WTC11 (cell line): ENCODE measurements at places on chromosomes 11 and 22.

DNA sequence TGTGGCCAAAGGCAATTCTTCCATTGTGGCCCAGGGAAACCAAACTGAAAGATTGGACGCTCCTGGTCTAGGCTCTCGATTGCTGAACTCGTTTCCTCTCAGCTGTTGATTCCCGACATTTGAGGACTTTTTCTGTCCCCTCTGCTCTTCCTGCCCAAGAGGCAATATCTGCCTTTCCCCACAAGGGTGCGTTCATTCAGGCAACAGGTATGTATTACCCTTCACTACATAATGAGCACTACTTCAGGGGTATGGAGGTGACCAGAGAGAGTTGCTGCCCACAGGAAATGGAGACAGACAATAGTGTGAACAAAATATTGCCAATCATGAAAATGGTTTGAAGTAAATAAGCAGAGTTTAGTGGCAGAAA lies 8.2 kb downstream of the PTH start:
- peak; percentile 28 for DNase-seq

- peak; percentile 31 for DNase-seq
Measured at GRCh38 chr11:72430741-72431570, 3.4 kb downstream of the CLPB start.

DNA sequence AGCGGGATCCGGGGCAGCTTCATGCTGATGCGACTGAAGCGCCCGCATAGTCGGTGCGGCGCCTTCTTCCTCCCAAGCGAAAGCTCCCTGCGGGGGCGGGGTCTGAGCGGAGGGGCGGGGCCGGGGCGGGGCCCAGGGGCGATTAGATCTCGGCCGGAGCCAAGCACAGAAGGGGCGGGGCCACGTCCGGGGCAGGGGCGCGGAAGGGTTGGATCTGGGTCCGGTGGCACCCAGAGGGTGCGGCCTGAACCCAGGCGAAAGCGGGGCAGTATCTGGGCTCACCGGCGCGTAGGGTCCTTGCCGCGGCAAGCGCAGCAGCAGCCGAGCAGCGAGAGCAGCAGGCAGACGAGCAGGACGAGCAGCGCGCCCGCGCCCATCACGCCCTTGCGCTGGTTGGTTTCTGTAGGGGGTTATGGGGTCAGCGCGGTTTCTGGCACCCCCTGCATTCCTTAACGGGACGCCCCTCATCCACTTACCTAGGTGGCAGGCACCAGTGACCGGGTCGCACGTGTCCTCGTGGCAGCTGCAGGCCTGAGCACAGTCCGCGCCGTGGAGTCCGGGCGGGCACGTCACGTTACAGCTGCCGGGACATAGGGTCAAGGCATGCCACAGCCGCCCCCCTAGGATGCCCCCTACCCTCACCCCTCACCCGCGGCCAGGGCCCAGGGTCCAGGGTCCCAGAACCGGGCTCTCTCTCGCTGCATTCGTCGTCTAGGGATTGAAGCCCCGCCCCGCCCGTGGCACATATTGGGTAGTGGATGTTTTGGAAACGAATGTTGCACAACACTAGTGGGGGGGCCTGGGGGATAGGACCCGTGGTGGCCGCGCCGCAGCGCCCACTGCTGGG lies 8.1 kb downstream of the SCARF2 start:
- DNase-seq: peak; percentile 84

DNA sequence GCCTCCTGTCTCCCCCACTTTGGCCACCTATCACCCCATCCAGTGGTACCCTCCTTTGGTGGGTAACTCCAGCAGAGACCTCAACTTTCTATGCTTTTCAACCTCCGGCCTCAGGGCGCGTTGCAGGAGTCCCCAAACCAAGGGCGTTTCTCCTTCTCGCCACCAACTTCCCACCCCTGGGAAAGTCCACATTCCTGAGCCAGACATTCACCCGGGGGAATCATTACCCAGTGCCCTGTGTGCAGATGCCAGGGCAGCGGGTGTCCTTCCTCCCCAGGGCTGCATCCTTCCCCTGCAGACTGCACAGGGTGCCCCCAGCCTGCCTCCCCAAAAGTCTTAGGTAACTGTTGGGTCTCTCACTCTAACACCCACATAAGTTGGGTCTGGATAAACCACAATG lies 26.4 kb downstream of the MYEOV start:
- DNase-seq: no peak

GRCh38 chr11:77770629-77771028 lies 49.9 kb downstream of the RSF1 start:
- no peak for DNase-seq
